ENCODE measurements at places on chromosomes 3 and 15. TPM values are rescaled to one million over a fixed set of nuclear protein-coding genes. Genes with fewer than 3 reads are reported as not detected.

DNA sequence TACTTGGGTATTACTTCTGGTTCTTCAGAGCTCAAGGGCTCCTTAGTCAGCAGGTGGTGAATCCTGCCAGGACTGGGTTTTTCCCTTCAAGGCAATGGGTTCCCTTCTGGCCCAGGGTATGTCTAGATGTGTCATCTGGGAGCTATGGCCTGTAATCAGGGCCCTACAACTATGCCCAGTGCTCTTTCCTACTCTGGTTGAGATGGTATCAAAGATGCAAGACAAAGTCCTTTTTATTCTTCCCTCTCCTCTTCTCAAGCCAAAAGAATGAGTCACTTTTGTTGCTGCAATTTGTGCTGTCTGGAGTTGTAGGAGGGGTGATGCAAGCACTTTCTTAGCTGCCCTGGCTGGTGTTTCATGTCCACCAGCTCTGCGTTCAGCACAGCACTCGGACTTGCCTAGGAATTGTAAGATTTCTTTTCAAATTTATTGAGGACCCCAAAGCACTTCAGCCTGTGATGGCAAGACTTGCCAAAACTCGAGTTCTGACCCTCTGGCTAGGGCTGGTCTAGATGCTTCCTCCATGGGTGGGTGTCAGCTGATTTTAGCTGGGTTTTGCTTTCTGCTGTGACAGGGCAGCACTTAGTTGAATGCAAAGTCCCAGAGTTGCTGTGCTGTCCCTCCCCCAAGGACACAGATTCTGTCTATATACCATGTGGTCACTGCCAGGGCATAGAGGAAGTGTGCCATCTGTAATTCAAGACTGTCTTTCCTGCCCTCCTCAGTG is 129.2 kb upstream of the CBLB start:
- DNase-seq: no peak

DNA sequence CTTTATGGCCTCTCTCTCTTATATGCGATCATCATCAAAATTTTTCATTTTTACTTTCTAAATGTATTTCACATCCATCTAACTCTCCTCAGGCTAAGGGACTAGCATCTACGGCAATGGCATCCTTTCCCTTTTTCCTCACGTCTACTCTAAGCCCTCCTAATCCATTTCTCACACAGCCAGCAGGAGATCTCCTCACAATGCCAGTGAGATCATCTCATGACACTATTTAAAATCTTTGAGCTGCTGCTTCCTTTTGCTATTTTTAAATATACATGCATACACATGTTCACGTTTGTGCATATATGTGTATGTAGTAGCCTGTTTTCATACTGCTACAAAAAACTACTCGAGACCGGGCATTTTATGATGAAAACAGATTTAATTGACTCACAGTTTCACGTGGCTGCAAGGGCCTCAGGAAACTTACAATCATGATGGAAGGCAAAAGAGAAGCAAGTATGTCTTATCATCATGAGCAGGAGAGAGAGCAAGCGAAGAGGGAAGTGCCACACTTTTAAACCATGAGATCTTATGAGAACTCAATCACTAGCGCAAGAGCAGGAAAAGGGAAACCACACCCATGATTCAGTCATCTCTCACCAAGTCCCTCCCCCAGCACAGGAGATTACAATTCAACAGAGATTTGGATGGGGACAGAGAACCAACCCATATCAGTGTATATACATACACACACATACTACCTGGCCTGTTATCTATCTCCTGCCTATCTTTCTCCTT is 599.2 kb upstream of the ROBO1 start:
- no peak for DNase-seq

- DNase-seq: no peak
Observed at GRCh38 chr15:57486833-57487232, 104.9 kb upstream of the MYZAP start.

DNA sequence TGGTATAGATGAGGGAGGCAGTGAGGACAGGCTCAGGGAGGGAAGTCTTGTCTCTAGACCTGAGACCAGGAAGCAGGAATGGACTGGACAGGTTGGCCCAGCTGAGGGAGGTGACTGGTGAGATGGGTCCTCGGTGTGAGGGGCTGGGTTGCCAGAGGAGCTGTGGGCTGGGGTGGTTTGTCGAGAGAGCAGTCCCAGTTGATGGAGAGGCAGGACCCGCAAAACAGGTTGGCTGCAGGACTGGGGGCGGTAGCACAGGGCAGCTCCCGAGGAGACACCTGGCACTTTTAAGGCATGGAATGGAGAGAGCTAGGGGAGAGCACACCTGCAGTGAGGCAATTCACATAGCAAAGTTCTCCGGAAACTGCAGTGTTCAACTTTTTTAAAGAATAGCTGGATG is 14.7 kb downstream of the IGF1R start:
- no peak for DNase-seq

- no peak for DNase-seq
Observed at GRCh38 chr3:160218136-160218535, 7.1 kb upstream of the C3orf80 start.

DNA sequence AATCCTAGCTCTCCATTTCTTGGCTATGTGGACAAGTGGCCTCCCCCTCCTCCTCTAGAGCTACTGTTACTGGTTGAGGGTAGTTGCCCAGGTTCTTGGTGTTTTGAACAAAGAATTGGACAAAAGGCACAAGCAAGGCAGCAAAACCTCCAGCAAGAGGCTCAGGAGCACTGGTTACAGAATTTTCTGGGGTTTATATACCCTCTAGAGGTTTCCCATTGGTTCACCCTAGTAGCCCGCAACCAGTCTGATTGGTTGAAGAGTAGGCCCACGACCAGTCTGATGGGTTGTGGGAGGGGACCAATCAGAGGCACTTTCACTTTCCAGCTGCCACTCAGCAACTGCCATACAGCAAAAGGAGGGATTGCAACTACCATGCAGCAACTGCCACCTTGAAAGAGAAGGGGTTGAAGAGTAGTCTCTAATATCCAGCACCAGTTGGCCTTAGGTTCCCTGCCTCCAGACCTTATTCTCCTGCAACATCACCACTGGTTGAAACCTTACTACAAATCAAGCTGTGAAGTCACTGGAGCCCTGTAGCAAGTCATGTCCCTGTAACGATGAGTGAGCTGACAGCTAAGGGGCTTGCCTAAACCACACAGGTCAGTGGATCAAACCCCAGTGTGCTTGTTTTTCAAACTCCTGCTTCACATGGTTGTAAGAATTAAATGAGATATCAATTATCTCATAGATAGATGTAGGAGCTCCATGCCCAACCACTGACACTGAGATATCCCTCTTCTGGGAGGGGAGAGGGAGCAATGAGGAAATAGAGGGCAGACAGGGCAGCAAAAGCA is 2.9 kb upstream of the C15orf39 start:
- no peak for DNase-seq

SCAMP5 gene
- 2.6 TPM for total RNA-seq

SMCO1 gene
- total RNA-seq: not detected

BFSP2 gene
- not detected for total RNA-seq

TLR9 gene
- total RNA-seq: 0.87 TPM

FBXO45 gene
- 8.2 TPM for total RNA-seq

VEPH1 gene
- total RNA-seq: 139 TPM

Measured in upper lobe of right lung (tissue), 1 donor.